ENCODE measurements at places on chromosomes 4 and X.

- DNase-seq = no peak
Measured at GRCh38 chr4:107125496-107125895, 89.4 kb upstream of the DKK2 start.

DNA sequence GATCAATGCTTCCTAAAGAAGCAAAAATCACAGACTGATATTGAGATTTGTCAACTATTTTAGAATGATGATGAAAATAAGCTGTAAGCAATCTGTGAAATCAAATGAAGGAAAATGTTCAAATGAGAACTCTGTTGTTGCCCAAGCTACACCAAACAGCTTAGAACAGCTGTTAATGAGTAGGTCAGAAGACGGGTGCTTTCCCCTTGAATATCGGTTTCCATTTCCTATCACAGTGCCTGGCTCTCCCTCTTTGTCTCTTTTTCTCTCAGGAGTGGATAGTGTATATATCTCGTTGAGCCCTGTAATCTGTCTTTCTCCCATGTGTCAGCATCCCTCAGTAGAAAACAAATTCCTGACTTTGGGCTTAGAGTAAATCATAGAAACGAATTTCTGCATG is 1592.9 kb upstream of the TENM3 start:
- DNase-seq = no peak

GRCh38 chr4:71334465-71334882 is 4.3 kb upstream of the SLC4A4 start:
- no peak for DNase-seq

GRCh38 chrX:63652086-63652765 is 132.8 kb downstream of the ARHGEF9 start:
- DNase-seq = no peak

GRCh38 chr4:185139736-185140135 is 3.3 kb upstream of the SLC25A4 start:
- DNase-seq = no peak

GRCh38 chr4:168527560-168527959 is 30.7 kb downstream of the PALLD start:
- no peak for DNase-seq

DNA sequence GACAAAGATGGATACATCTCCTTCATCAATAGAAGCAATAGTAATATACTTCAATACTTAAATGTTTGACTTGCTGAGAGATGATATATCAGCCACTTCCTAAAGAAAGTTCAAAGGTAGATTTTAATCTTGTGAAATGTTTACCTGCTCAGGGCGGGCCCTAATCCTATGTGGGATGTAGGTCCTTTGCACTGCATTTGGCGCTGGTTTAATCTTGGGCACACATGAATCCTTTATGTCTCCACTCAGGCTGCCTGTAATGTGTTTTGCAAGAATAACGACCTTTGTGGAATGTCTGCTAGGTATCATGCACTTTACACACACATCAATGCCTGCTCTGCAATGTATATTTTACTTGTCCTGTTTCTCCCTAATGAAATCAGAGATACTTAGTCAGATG is 368.7 kb downstream of the GBA3 start:
- DNase-seq = no peak

GRCh38 chr4:8847331-8847730 is 24.3 kb downstream of the HMX1 start:
- DNase-seq = no peak

DNA sequence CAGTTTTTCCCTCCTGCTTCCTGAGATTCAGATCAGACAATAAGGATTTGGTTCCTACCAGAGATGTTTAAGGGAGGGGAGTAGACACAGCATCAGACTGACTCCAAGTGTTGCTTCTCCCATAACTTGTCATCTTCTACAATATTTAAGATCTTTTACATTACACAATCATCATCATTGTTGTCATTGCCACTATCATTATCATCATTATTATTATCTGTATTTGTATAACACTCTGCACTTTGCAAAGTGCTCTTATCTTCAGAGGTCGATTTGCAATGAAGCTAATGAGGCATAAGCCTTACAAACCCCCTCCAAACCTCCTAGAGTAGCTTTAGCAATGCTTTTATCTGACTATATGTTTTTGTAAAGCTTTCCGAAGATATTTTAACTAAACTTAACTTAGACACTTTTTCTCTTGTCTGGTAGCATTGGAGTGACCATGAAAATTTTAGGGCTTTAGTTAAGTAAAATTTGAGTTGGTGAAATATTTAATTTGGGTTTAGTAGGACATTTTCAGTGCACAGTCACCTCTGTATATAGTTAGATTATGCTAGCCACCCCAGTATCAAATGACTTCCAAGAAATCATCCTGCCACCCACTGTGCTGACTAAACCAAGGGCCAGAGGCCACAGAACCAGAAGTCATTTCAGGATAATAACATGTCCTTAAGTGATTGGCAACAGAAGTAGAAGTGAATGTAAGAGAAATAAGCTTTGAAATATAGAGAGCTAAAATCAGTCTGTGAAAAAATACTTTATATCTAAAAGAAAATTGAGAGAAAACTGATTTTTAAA is 124.2 kb upstream of the NRK start:
- no peak for DNase-seq

- no peak for DNase-seq
Measured at GRCh38 chr4:88212253-88212561, 53.8 kb upstream of the ABCG2 start.

GRCh38 chrX:111917591-111917990 is 41.6 kb downstream of the TRPC5OS start:
- no peak for DNase-seq

DNA sequence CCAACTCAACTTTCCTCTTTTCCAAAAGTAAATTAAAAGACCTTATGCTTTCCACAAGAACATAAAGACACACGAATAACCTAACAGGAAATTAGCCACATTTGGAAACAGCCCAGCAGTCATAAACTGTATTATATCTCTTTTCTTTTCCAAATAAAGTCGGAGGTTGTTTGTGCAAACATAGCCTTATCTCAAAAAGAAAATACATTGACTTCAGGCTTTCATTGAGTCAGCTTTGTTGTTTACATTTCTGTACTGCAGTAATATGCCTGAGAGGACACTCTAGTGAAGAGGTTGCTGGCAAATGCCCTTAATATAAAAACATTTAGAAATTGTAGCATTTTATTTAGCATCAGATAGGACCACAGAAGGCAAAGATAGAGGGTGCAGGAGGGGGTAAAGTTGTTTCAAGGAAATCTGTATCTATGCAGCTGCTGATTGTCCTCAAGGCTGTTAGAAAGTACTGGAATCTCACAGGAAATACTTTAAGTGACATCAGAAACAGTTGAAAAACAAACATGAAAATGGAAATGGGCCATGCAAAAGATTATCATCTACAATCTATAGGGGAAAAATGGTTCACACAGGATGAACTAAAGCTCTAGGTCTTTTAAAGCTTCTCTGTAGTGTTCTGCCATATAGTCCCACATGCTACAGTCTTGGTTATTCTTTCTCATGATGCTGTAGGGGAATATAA is 14.5 kb downstream of the LNX1 start:
- no peak for DNase-seq

DNA sequence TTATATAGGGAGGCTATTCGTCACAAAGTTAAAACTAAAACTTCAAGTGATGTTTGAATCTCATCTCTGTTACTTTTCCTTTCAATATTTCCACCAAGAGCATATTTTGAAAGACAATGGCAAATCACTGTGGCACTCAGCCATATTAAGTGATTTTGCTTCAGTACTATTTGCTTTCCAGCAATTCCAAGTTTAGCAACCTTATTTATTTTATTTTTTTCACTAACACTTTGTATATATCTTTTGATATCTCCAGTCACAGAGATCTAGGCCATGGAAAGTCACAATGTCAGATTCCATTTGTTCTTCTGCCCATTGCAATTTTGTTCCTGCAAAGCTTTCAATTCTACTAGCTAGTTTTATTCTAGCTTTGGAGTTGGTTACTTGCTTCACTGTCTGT is 1514.5 kb upstream of the ADGRL3 start:
- DNase-seq = no peak

DNA sequence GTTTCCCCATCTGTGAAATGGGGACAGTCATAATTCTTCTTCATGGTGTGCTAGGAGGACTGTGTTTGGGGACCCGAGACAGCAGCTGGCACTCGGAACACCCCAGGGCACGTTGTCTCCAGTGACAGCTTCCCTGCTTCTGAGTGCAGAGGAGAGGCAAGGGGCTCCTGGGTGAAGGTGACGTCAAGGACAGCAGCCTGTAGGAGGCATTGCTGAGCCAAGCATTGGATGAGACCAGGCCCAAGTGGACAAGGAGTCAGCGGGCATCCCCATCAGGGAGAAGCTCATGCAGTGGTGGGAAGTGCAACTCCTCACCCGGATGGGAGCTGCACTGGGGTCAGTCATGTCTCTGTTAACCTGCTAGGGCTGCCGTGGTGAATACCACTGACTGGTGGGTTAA is 46.1 kb downstream of the EVC start:
- no peak for DNase-seq

DNA sequence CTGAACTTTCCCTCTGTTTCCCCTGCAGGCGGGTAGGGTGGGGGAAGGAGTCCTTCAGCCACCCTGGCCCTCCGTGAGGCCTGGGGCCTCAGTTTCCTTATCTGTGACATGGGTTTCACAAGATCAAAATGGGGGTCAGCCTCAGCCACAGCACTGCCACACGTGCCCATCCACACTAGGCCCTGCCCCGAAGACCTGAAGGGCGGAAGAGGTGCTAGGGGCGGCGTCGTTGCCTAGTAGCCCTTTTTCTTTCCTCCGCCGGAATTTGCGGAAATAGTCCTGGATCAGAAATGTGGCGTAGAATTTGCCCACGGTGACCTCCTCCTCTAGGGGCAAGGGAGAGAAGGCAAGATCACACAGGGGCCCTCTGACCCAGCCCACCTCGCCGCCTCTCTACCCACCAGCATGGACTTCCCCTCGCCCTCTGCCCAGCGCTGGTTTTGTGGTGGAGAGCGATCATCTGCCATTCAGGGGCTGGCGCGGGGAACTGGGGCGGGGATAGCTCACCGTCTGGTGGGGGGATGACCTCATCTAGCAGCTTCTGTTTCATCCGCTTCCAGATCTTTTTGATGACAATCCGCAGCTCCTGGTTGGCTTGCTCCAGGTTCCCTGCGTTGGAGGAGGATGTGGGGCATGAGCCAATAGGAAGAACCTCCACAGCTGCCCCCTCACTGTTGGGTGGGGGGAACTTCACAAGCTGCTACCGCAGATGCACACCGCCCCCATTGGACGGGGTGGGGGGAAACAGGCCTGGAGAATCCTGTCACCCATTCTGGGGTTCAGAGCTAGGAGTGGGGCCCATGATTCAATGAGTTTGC is 9.7 kb upstream of the SYP start:
- DNase-seq = no peak

GRCh38 chr4:73684097-73684496 is 56.3 kb upstream of the CXCL8 start:
- no peak for DNase-seq

DNA sequence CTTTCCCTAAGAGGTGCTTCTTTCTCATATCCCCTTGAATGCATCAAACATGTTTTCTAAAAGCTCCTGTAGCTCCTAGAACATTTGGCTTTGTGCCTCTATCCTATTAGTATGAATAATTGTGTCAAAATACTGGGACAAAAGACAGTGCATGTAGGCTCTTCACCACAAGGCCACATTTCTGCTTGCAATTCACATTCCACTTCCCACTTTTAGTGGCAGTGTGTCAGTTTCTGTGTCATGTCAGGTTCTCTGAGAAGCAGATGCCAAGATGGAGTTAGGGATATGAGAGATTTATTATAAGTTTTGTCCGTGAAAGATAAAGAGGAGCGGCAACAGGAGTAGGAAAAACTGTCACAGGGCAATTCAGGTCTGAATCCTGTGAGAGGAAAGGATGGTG is 61.3 kb upstream of the GPRIN3 start:
- DNase-seq = no peak

GRCh38 chr4:6523251-6523650 is 50.8 kb upstream of the PPP2R2C start:
- no peak for DNase-seq

DNA sequence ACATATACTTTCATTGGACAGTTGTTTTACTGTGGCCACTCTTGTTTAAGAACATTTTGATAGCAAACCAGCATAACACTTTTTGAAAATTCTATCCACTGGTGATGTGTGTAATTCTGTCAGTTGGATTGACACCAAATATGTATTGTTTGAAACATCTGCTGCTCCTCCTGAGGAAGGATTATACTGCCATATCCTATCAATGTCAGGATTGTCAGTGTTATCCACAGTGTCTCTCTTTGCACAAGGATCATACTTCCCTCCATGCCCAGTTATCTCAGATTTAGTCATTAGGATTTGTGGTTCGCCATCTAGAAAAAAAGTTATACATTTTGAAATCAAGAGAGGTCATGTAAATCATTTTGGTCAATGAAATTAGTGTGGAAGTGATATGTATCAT is 1859.6 kb downstream of the C4orf33 start:
- DNase-seq = no peak

GRCh38 chr4:144115519-144115918 is 25.0 kb downstream of the GYPA start:
- no peak for DNase-seq

DNA sequence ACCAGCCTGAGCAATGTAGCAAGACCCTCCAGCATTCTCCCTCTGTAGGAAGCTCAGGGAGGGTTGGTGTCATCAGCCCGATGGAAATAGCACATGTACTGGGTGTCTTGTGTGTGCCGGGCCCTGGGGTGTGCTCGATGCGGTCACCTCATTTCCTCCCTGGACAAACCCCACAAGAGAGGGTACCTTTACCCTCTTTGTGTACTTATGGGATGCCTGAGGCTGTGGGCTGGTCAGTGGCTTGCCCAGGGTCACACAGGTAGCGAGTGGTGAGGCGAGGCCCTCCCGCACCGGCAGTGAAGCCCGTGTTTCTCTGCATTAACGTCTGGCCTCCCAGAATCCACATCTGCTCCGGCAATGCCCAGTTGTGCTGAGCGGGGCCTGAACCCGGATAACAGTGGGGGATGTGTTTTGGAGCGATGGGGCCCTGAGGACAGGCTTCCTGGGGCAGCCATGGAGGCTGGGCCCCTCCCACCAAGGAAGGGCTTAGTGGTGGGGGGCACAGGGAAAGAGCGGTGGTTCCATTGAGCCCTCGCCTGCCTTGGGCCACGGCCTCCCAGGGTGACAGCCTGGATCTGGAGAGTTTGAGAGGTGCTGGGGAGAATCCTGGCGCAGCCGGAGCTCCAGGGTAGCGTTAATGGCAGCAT is 8.1 kb downstream of the PSAPL1 start:
- no peak for DNase-seq

DNA sequence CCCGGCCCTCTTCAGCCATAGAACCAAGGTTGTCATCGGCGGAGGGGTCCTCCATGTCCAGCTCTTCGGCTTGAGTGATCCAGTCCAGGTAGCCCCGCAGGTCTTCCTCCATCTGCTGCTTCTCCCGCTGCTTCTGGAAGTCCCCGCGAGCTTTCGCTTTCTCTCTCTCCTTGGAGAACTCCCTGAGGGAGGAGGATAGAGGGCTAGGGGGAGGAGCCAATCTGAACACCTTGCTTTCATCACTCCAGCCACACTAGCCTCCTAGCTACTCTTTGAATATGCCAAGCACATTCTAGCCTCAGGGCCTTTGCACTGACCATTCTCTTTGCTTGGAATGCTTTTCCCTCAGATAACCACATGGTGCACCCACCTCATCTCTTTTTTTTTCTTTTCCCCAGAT is 6.2 kb downstream of the CACNA1F start:
- DNase-seq = no peak
